ENCODE measurements at places on chromosomes 1 and 21.
A peak's percentile ranks its signal among the peaks of the same experiment; 100 is the strongest.

DNA sequence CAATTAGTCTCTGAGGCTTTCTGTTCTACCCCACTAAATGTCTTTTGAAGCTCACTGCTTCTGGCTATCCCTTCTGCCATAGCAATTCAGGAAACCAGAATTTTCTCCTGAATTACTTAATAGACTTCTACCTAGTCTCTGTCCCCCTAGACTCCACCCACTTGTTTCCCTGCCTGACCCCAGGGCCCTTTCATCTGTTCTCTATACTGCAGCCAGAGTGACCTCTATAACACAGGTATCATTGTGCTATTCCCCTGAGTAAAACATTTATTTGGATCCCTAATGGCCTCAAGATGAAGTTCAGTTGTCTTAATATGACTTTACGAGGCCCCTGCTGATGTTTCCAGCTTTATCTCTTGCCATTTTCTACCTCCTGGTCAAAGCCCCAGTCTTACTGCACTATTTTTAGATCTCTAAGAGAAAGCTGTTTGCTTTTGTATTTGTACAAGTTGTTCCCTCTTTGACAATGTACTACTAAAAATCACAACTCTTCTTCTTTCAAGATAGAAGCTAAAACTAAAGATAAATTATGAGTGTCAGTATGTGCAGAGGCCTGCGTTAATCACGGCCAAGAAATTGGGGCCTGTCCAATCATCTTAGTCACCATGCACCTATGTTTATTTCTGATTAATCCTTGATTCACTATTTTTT, 54.5 kb downstream of the ATP1B1 start:
- no peaks in the 10 kb centered on the region for H3K4me1 ChIP-seq
- no peak for DNase-seq
- H3K4me3 ChIP-seq, result no peak overlapping the region

- peaks cover 23% of the 10 kb centered on the region for H3K4me1 ChIP-seq
- H3K27ac ChIP-seq, result peak overlapping the region; percentile 24
- H3K27me3 ChIP-seq, result no peaks in the 10 kb centered on the region
- no peak overlapping the region for H3K4me3 ChIP-seq
- no peak for DNase-seq
Measured at GRCh38 chr1:161074676-161075368, 5.1 kb upstream of the ARHGAP30 start.

DNA sequence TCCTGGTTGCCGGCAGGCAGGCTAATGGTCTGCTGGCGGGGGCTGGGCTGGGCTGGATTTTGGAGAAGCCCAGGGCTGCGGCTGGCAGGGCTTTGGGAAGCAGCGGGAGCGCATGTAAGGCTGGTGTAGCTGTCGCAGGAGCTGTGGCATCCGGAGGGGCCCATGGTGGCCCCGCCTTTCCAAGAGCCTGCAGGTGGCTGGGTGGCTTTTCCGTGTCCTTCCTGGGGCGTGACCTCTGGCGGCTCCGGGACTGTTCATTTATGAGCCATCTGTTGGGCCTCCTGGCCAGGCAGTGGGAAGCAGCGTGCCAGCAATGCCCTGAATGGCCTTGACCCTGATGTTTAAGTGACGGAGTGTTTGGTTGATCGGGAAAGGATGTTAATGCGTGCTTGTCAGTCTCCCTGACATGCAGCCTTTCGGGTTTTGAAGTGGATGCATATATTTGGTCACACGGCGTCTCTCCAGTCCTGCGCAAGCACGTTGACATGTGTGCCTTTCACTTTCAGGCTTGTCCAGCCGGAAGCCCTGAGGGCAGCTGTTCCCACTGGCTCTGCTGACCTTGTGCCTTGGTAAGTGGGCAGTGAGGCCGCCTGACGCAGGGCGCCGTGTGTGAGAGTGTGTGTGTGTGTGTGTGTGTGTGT, 38.5 kb downstream of the AGPAT3 start:
- H3K4me3 ChIP-seq, result no peak overlapping the region
- peaks cover 33% of the 10 kb centered on the region for H3K4me1 ChIP-seq
- peak overlapping the region; percentile 29 for H3K27ac ChIP-seq
- no peak for DNase-seq
- H3K27me3 ChIP-seq, result no peaks in the 10 kb centered on the region

- DNase-seq, result no peak
- H3K27ac ChIP-seq, result no peak overlapping the region
- H3K36me3 ChIP-seq, result no peaks in the 10 kb centered on the region
Measured at GRCh38 chr1:33048426-33048825, 11.7 kb upstream of the AK2 start.

DNA sequence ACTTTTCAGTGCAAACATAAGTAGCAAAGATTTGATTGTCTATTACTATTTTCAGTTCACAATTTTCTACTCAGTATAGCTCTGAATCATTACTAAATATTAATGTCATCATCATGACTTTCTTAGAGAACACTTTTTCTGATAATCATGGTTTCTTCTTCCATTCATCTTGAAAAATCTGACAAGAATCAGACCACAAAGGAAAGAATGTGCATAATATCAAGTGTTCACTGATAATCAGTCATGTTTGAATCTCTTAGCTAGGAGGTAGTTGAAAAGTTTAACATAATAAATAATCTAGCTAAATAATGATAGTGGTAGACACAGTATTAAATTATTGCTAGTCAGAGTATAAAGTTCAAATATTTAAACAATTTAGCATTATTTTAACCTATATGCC, 133.2 kb downstream of the BRINP3 start:
- no peaks in the 10 kb centered on the region for H3K4me1 ChIP-seq
- H3K27me3 ChIP-seq, result no peaks in the 10 kb centered on the region
- no peaks in the 10 kb centered on the region for H3K36me3 ChIP-seq
- no peak for DNase-seq
- no peak overlapping the region for H3K27ac ChIP-seq
- no peak overlapping the region for H3K4me3 ChIP-seq

DNA sequence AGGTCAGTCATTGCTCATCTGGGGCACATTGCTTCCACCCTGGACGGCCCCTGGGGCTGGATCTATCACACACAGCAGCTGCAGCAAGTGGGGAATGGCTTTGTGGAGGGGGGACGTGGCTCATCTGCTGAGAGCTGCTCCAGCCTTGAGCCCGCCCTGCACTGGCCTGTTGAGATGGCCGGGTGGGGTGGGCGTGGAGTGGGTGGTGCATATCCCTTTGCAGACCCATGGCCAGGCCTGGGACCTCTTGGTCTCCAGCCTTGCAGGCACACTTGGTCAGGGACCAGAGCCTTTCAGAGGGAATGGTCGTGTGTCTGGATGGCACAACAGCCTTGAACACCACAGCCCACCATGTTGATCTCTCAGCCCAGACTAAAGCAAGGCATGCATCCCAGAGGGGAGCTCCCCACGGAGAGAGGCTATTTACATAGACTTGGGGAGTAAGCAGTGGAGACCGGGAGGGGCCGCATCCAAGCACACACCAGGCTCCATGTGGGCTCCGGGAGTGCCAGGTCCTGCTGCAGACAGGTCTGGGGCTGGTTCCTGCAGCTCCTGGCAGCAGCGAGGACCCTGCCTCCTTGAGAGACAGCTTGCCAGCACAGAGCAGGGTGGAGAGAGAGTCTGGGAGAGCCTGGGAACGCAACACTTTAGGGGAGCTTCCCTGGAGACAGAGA, 52.8 kb upstream of the SELENON start:
- no peaks in the 10 kb centered on the region for H3K27me3 ChIP-seq
- peaks cover 6% of the 10 kb centered on the region for H3K36me3 ChIP-seq
- no peak overlapping the region for H3K4me3 ChIP-seq
- H3K27ac ChIP-seq, result peak overlapping the region; percentile 39
- no peak for DNase-seq

DNA sequence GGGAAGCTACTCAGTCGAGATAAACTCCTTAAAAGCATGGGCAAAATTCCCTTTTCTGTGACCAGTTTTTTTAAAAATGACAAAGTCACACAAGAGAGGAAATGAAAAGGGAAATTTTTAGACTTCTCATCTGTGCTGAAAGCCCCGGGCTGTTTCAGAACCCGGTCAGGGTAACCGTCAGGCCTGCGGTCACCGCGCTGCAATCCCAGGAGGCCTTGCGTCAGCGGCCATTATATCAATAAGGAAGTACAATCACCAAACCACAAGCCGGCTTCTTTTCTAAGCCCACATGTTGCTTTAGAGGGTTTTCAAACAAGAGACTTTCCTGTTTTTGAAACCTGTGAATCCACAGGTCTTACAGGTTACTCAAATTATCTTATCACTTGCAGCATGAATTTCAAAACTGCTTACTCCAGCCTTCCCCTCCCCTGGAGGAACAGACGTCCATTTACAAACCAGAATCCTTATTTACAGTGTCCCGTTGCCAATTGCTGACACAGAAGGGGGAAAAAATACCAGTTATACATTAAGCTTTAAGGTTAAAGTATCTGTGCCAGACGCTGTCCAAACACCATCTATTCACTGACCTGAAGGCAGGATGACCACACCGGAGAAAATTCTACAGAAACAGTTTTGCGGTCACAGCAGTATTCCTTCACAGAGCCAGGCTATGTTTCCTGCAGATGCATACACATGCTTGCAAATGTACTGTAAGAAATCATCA, 165.3 kb downstream of the TOMM20 start:
- peak overlapping the region; percentile 59 for H3K4me3 ChIP-seq
- peak overlapping the region; percentile 91 for H3K27ac ChIP-seq
- DNase-seq, result peak; percentile 68
- H3K27me3 ChIP-seq, result no peaks in the 10 kb centered on the region

GRCh38 chr1:167482184-167482583, 36.1 kb downstream of the CD247 start:
- H3K27me3 ChIP-seq, result no peaks in the 10 kb centered on the region
- H3K4me1 ChIP-seq, result peaks cover 77% of the 10 kb centered on the region
- peak overlapping the region; percentile 98 for H3K27ac ChIP-seq
- DNase-seq, result no peak
- peak overlapping the region; percentile 86 for H3K4me3 ChIP-seq

DNA sequence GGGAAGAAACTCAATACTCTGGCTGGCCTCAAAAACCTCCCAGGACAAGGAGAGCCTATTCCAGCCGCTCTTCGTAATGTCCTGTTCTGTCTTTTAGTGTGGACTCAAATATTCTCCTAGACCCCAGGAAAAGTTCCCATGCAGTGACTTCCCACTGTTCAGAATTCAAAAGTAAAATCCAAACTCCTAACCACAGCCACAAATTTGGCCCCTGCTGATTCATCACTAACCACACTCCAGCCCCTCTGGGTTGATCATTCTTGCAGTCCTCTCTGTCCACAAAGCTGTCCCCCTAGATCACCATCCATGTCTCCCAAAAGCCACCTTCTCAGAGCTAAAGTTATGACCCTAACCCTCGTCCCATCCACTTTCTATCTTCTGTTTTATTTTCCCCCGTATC, 5.1 kb downstream of the CTNNBIP1 start:
- peaks cover 29% of the 10 kb centered on the region for H3K4me1 ChIP-seq
- no peaks in the 10 kb centered on the region for H3K36me3 ChIP-seq
- DNase-seq, result no peak

DNA sequence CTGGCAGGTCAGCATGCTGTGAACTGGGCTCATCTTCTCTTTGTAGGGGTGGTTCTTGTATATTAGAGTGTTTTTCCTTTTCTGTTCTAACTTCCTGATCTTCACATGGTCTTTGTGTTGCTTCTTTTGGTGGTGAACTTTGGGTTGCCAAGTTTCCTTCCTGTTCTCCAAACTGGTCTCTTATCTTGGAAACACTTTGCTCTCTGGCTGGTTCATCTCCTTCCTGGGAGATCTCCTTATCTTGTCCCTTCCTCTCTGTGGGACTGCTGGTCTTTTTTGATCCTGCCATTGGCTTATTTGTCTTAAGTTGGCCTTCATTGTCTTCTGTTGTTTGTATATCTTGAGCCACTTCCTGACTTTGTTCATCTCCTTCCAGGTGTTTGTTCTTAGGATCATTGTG, 2.1 kb downstream of the TCHHL1 start:
- no peaks in the 10 kb centered on the region for H3K4me1 ChIP-seq
- no peak overlapping the region for H3K4me3 ChIP-seq
- H3K36me3 ChIP-seq, result no peaks in the 10 kb centered on the region

GRCh38 chr1:185297982-185298381, 19.1 kb downstream of the IVNS1ABP start:
- DNase-seq, result no peak
- peak overlapping the region; percentile 43 for H3K27ac ChIP-seq
- H3K36me3 ChIP-seq, result peaks cover 10% of the 10 kb centered on the region
- H3K27me3 ChIP-seq, result no peaks in the 10 kb centered on the region

- no peak overlapping the region for H3K4me3 ChIP-seq
- peaks cover 6% of the 10 kb centered on the region for H3K36me3 ChIP-seq
- H3K27me3 ChIP-seq, result peaks cover 43% of the 10 kb centered on the region
- H3K27ac ChIP-seq, result peak overlapping the region; percentile 16
- DNase-seq, result no peak
- peaks cover 7% of the 10 kb centered on the region for H3K4me1 ChIP-seq
Measured at GRCh38 chr21:38793926-38794713, 11.6 kb upstream of the ETS2 start.

DNA sequence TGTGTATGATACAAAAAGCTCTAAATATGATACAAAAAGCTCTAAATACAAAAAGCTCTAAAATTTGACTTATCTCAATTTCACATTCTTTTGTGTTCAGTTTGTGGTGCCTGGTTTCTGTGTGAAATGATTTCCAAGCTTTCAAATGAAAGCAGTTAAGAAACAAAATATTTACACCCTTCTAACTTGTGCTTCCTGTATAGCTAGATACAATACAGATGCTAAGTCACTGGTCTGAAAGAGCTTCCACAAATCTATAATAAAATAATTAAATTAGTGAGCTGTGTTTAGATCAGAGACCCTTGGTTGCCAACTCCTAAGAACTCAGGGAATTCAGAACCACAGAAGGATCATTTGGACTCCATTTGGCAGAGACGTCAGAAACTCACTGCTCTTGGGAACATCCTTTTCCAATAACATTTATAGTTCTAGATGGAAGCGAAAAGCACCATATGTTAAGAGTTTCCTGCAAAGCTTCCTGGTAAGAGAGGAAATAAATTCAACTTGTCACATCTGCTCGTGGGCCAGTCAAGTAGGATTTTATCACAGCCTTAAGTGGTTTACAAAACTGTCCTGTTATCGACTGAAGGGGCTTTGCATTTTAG, 1079.1 kb downstream of the ADGRL2 start:
- no peaks in the 10 kb centered on the region for H3K27me3 ChIP-seq
- no peaks in the 10 kb centered on the region for H3K4me1 ChIP-seq
- no peak overlapping the region for H3K4me3 ChIP-seq
- DNase-seq, result no peak
- H3K36me3 ChIP-seq, result no peaks in the 10 kb centered on the region

DNA sequence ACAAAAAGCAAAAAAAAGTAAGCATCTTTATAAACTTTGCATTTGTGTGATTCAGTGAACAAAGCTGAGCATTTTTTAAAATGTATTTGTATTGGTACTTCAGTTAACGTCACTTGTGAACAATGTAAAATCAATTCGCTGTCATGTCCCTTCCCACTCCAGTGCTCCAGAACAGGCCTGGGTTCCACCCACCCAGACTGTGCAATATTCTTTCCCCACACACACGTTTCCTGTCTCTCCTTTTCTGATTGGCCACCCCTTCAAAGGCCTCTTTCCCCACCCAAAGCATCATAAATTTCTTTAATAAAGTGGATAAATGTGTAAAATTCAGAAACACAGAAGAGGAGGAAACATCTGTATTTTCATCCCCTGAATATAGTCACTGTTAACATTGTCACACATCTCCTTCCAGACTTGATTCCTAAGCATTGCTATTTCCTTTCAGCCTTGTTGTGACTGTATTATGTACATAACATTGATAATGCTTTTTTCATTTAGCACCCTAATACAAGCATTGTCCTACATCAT, 12.0 kb downstream of the CLEC20A start:
- no peaks in the 10 kb centered on the region for H3K36me3 ChIP-seq
- peaks cover 28% of the 10 kb centered on the region for H3K27me3 ChIP-seq
- H3K4me1 ChIP-seq, result peaks cover 11% of the 10 kb centered on the region
- H3K4me3 ChIP-seq, result no peak overlapping the region
- H3K27ac ChIP-seq, result no peak overlapping the region

Measured in T-helper 17 cell (primary cell).